Activated B cell treated with CpG ODN at 0.5 μM for 24 hours (primary cell): ENCODE measurements at places on chromosomes 6 and 20. TPM values are rescaled to one million over a fixed set of nuclear protein-coding genes. Genes with fewer than 3 reads are reported as not detected.

DNA sequence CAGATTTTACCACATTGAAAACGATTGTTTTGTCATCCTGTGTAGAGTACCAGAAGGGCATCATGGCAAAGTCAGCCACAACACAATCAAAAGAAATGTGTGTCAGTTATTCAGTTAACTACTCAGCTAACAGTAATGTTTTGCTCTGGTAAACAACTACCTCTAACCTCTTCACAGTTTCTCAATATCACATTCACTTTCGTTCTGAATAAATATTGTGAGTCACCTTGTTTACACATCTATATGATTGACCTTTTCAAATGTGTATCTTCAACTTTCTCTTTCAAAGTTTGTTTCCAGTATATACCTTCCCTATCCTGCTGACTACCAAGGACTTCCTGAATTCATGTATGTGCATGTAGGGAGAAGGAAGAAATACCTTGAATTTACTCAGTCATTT is 216.6 kb upstream of the UFL1 start:
- DNase-seq: no peak
- H3K27me3 ChIP-seq: no peaks in the 10 kb centered on the region
- H3K4me1 ChIP-seq: no peaks in the 10 kb centered on the region
- H3K27ac ChIP-seq: no peak overlapping the region
- no peak overlapping the region for H3K4me3 ChIP-seq
- no peaks in the 10 kb centered on the region for H3K36me3 ChIP-seq

DNA sequence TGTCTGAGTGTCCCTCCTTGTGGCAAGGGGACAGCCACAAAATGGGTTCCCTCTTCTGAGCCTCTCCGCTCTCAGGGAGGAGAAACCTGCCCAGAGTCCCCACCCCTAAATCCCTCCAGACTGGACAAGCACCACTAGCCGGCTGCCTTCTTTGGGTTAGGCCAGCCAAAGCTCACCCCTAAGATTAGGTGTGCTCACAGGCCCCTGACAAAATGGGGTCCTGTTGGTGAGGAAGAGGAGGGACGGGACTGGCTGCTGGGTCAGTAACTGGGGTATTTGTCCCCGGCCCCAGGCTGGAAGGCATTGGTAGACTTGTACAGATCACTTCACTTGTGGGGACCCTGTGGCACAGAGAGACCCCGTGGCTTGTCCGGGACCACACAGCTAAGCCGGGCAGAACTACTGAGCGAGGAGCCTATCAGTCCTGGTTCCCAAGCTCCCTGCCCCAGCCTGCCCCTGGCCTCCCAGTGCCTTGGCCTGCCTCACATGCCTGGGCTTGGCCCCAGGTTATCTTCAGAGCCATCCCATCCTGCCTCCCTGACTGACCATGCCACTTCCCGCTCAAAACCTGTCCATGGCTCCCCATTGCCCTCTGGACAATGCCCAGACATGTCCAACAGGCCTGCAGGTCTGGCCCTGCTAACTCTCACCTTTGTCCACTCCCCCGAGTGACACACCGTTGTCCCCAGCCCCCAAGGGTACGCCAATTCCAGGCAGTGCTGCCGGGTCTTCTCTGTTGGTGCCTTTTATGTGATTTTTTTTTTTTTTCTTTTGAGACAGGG is 10.5 kb upstream of the AVP start:
- peaks cover 13% of the 10 kb centered on the region for H3K27me3 ChIP-seq
- H3K4me3 ChIP-seq: no peak overlapping the region
- no peaks in the 10 kb centered on the region for H3K36me3 ChIP-seq
- peak overlapping the region; percentile 31 for H3K27ac ChIP-seq

DNA sequence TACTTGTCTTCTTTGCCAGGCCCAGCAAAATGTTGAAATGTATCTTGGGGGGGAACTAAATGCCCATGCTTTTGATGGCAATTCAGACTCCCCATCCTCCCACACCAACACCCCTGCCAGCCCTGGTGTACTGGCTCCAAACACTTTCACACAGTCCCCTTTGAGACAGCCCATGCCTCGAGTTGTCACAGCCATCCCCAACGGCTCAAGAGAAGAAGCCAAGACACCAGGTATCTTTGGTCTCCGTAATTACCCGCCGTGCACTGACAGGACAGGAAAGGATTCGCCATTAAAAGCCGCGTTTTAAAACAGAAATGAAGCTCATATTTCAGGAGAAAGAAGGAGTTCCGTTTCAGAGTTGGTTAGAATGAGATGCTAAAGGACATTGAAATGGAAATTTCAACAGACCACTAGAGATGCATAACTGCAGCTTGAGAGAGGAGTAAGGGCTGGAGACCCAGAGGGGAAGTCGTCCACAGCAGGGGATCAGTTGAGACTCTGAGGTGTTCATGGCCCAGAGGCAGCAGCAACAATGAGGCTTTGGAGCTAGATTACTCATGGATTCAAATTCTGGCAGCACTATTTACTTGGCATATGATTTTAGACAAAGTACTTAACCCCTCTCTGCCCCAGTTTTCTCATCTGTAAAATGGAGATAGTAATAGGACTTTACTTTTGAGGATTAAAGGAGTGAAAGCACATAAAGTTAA is 63.5 kb upstream of the ADGRF1 start:
- no peak overlapping the region for H3K4me3 ChIP-seq
- H3K4me1 ChIP-seq: no peaks in the 10 kb centered on the region
- peaks cover 7% of the 10 kb centered on the region for H3K27me3 ChIP-seq
- H3K36me3 ChIP-seq: no peaks in the 10 kb centered on the region

- peak overlapping the region; percentile 41 for H3K4me3 ChIP-seq
- no peak for DNase-seq
- peaks cover 68% of the 10 kb centered on the region for H3K4me1 ChIP-seq
- H3K36me3 ChIP-seq: no peaks in the 10 kb centered on the region
- H3K27ac ChIP-seq: peak overlapping the region; percentile 46
Observed at GRCh38 chr6:6806844-6807518, 218.5 kb downstream of the LY86 start.

GRCh38 chr20:35690265-35690664 is 8.9 kb downstream of the NFS1 start:
- no peaks in the 10 kb centered on the region for H3K4me1 ChIP-seq
- no peak for DNase-seq
- peaks cover 58% of the 10 kb centered on the region for H3K36me3 ChIP-seq
- no peaks in the 10 kb centered on the region for H3K27me3 ChIP-seq
- no peak overlapping the region for H3K4me3 ChIP-seq

- DNase-seq: no peak
- no peaks in the 10 kb centered on the region for H3K4me1 ChIP-seq
- H3K27ac ChIP-seq: no peak overlapping the region
- no peaks in the 10 kb centered on the region for H3K36me3 ChIP-seq
- no peak overlapping the region for H3K4me3 ChIP-seq
Observed at GRCh38 chr6:111620169-111620568, 14.5 kb upstream of the TRAF3IP2 start.

DNA sequence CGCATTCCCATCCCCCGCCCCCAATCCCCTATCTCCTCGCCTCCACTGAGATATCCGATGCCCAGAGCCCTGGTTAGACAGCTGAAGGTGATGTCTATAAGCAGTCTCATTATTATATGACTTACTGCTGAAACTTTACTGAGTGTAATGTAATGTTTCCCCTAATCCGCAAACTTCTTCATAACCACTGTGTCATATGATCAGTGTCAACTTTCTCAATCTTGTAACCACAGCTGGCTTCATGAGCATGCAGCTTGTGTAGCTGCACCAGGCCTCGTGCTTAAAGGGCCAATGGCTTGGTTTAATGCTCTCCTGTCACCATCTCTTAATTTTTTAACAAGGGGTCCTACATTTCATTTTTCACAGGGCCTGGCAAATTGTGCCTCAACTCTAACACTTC is 8.1 kb downstream of the ASIP start:
- H3K36me3 ChIP-seq: no peaks in the 10 kb centered on the region
- no peak for DNase-seq
- no peak overlapping the region for H3K27ac ChIP-seq
- H3K27me3 ChIP-seq: no peaks in the 10 kb centered on the region
- peaks cover 5% of the 10 kb centered on the region for H3K4me1 ChIP-seq

GRCh38 chr6:125421836-125422235 is 120.1 kb upstream of the HDDC2 start:
- H3K4me3 ChIP-seq: no peak overlapping the region
- no peak for DNase-seq
- H3K27me3 ChIP-seq: peaks cover 2% of the 10 kb centered on the region
- no peak overlapping the region for H3K27ac ChIP-seq
- no peaks in the 10 kb centered on the region for H3K4me1 ChIP-seq
- H3K36me3 ChIP-seq: no peaks in the 10 kb centered on the region

DNA sequence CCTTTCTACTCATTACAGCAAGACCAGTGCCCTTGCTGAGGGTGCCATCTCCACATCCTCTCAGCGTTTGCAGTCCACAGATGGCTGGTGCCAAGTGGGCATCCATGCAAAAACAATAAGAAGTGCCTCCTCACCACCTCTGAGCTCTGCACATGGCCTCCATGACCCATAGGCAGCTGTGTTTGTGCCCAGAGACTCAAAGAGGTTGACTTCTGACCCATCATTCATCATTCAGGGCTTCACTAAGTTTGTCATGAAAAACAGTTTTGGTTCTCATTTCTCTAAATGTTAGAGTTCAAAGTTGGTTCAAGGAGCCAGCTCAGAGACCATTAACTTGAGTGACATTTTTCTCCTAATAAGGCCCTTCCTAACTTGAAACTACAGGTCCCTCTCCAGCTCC is 512.6 kb upstream of the MAP3K7 start:
- no peaks in the 10 kb centered on the region for H3K27me3 ChIP-seq
- no peak for DNase-seq
- no peak overlapping the region for H3K27ac ChIP-seq
- H3K36me3 ChIP-seq: no peaks in the 10 kb centered on the region

DNA sequence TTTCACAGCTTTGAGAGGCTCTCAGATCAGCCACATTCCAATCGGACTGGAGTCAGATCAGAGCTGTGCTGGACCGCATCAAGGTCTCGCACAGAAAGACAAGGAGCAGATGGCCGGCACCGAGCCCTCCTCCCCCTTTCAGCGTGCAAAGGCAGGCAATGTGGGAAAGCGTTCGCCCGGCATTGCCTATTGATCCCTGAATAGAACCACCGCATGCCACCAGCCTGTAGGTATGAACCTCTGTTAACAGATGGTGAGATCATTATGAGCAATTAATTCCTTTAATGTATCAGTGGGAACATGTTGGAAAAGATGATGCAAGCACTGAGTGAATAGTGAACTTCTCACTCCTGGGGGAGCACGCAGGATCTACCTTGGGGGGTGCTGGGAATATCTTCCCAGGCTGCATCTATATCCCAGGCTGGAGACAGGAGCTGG is 117.5 kb upstream of the ID4 start:
- no peaks in the 10 kb centered on the region for H3K36me3 ChIP-seq
- H3K4me1 ChIP-seq: no peaks in the 10 kb centered on the region
- H3K4me3 ChIP-seq: no peak overlapping the region
- DNase-seq: no peak
- no peak overlapping the region for H3K27ac ChIP-seq
- H3K27me3 ChIP-seq: no peaks in the 10 kb centered on the region

DNA sequence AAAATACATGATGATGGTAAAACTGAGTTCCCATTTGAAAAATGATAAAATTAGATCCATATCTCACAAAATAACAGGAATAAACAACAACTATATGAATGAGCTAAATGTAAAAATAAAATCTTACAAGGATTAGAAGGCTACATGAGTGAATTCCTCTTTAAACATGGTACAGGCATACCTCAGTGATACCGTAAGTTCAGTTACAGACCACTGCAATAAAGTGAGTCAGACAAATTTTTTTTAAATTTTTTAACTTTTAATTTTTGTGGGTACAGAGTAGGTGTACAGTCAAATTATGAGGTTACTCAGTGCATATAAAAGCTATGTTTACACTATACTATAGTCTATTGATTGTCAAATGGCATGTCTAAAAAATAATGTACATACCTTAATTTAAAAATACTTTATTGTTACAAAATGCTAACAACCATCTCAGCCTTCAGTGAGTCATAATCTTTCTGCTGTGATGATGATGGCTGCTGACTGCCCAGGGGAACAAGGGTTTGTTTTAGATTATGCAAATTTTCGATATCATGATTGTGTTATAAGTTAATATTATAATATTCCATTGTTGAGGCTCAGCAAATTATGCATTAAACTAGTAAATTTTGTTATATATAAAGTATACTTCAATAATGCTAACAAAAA is 222.8 kb upstream of the RUNX2 start:
- DNase-seq: no peak
- peaks cover 8% of the 10 kb centered on the region for H3K4me1 ChIP-seq
- no peak overlapping the region for H3K27ac ChIP-seq
- no peak overlapping the region for H3K4me3 ChIP-seq

GRCh38 chr6:158024566-158025297 is 43.1 kb downstream of the SYNJ2 start:
- H3K36me3 ChIP-seq: peaks cover 12% of the 10 kb centered on the region

- H3K4me1 ChIP-seq: no peaks in the 10 kb centered on the region
- H3K4me3 ChIP-seq: no peak overlapping the region
- no peaks in the 10 kb centered on the region for H3K27me3 ChIP-seq
Observed at GRCh38 chr6:114446342-114446741, 103.5 kb upstream of the HS3ST5 start.

DNA sequence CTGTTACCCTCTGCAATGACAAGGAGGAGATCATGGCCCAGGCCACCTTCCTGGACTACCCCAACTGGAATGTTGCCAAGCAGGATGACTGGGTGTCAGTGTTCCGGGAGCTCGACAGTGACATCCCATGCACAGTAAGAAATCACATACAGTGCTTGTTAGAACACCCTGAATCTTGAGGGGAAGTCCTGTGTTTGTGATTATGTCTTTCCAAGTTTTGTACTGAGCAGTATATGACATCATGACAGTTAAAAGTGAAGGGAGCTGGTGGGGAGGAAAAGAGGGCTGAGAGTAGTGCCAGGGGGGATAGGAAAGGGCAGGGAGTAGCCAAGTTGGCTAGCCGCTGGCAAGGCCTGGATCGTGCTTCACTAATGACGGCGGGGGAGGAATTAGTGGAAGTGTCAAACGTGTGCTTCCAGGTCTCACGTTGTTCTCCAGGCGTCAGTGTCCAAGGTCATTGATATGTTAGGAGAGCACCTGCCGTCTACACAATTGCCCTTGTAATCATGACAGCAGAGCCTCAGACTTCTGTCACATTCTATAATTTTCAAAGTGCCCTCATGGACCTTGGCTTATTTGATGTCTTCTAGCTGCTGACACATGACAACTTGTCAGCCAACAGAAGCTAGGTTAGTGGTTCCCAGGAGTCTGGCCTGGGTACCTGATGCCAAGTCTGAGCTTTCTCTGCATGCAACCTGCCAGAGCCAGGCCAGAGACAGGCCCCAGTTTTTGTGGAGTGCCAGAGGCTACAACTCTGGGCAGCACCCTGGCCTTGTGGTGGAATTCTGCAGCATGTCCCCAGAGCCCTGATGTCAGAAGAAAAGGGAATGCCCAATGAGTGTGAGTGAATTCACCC is 18.8 kb downstream of the CFAP61 start:
- no peaks in the 10 kb centered on the region for H3K36me3 ChIP-seq
- no peak for DNase-seq
- no peaks in the 10 kb centered on the region for H3K4me1 ChIP-seq
- no peak overlapping the region for H3K27ac ChIP-seq

GRCh38 chr6:89667872-89668556 is 29.5 kb upstream of the LYRM2 start:
- H3K4me3 ChIP-seq: no peak overlapping the region
- no peaks in the 10 kb centered on the region for H3K27me3 ChIP-seq

DLK2 gene
- 1.4 TPM in 2 replicates for total RNA-seq

HBS1L gene
- 60.2 and 67.5 TPM in 2 replicates for total RNA-seq

GNL1 gene
- 67.2 and 67.4 TPM in 2 replicates for total RNA-seq
